Suppressor macrophage treated with lipopolysaccharide for 4 hours (primary cell): ENCODE measurements at places on chromosomes 2 and 18.

- DNase-seq, result no peak
Observed at GRCh38 chr2:241931976-241932898, 62.7 kb downstream of the RTP5 start.

- peak; percentile 43 for DNase-seq
Observed at GRCh38 chr18:61955644-61956043, 62.8 kb upstream of the RNF152 start.

GRCh38 chr2:182090486-182090885 lies 104.8 kb downstream of the PPP1R1C start:
- no peak for DNase-seq

DNA sequence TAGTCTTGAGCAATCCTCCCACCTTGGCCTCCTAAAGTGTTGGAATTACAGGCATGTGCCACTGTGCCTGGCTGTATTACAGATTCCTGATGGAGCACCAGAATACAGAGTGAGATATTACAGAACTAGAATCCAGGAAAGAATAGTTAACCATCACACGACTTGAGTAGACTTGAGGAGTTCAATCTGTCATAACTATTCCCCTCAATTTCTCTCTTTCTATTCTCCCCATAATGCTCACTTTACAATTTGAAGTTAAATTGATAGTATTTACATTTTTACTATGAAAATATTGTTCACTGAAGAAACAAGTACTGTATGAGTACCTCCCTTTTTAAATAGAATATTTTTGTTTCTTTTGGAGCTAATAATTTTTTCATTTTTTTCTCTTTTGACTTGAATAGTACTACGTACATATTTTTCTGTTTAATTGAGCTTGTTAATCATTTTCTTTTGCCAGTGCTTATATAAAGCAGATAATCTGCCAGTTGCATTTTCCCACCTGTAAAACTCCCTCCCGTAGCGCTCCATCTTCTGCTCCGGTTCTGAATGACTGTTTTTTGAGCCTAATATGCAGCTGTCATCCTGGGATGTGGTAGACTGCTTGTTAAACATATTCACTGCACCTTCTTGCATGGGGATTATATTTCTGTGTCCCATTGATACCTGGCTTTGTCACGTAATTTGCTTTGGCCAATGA lies 105.5 kb downstream of the MYCN start:
- DNase-seq, result no peak

DNA sequence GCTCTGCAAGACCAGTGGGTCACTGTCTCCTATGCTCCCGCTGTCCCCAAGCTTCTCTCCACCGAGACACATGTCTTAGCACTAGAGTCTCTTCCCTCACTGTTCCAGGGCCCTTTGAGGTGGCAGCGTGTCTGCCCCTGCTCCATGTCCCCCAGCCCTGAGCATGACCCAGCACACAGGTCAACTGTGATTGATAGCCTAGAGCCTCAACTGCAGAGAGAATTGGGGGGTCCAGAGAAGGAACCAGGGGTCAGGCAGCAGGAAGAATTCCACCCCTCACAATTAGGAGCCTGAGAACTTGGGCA lies 54.6 kb upstream of the ODC1 start:
- DNase-seq, result no peak

- no peak for DNase-seq
Observed at GRCh38 chr2:235165631-235166030, 213.8 kb downstream of the SH3BP4 start.

DNA sequence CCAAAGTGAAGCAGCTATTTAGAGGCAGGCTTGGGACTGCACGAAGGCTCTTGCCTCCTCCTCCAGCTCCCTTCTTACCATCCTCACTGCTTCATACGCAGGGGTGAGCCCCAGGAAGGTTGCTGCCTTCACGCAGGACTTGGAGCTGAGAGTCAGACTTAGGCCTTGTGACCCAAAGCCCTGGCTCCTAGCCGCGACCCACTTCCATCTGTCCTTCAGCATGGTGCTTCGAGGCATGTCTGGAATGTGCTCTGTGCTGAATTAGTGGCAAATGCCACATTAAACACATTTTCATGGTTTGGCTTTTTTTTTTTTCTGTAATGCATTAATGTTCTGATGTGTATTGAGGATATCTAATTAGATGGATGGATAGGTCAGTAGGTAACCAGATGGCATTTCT lies 37.5 kb downstream of the ITGB1BP1 start:
- no peak for DNase-seq

DNA sequence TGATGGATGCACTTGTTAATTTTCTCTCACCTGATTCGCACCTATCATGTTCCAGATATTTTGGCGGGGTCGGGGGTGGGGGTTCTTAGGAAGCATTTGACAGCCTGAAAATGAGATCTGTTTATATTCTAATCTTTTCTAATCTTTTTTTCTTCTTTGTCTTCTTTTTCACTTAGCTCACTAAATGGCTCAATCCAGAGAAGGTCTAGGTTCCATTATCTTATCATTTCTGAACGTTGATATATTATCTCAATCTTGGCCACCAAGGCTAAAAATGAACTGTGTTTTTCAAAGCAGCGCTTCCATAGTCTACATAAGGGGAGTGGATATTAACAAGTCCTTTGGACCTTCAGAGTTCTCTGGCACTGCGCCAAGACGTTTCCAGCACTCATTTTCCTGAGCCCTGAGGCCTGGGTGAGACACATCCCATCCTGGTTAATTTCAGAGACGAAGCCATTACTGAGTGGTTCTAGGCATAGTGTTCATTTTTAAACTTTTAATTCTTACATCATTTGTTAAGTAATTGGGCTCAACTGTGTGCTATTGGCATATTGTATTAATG lies 229.0 kb downstream of the SOX11 start:
- DNase-seq, result no peak

DNA sequence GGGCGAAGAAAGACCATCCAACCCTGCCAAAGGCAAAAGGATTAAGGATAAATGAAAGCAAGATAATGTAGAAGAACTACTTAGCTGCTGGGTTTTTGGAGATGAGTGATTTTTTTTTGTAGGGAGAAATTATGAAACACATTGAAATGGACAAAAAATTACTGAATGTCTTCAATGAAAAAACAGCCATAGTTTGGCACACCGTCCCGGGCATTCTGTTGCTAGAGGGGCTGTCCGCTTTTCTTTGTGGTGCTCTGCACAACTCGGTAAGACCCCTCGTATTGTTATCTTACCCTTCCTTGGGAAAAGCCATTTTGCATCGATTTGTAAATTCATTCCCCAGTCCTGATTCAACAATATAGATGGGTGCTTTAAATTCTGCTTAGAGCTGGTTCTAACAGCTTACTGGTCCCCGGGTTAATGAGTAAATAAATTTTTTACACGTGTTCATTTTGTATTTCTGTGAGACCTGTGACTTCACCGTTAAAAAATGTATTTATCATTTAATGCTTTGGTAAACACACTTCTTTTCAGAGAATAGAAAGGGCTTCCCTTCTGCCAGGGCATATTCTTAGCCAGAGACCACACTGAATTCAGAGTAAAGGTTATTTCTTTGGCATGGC lies 912 bp upstream of the LAPTM4A start:
- DNase-seq, result no peak

GRCh38 chr2:236816197-236817170 lies 246.9 kb downstream of the ACKR3 start:
- no peak for DNase-seq

DNA sequence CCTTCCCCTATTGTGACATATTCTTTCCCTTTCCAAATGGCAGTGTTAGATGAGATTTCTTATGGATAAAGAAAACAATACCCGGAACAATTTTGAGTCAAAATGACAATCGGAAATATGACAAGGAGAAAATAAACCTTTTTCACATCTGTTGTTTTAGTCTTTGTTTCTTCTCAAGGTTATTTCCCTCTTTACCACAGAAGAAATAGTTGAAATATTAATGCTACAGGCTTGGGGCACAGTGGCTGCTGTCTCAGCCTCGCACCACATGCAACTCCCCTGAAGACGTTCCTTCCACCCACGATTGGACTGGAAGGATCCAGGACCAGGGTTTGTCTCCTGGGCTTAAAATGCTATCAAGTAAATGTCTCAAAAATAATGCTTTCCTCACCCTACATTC lies 77.6 kb downstream of the FHOD3 start:
- no peak for DNase-seq

- no peak for DNase-seq
Observed at GRCh38 chr2:141497272-141497671, 633.5 kb downstream of the LRP1B start.

- DNase-seq, result peak; percentile 48
Observed at GRCh38 chr2:119106301-119106897, 52.2 kb downstream of the C1QL2 start.

- DNase-seq, result no peak
Observed at GRCh38 chr2:32820701-32821100, 126.1 kb upstream of the LTBP1 start.

DNA sequence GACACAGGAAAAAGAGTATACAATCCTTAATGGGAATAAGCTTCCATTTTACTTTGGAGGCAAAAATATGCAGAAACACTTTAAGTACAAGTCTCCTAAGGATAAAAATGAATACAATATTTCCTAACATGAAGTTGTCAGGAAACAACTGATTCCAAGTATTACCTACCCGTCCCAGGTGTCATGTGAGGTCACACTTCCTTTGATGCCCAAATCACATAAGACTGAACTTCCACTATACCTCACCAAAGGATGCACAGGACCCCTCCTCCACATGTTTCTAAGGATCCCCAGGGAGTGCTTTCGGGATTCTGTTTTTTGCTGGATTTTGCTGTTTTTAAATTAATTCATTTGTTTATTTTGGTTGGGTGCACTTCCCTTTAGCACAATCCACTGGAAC lies 438.5 kb upstream of the TCF4 start:
- DNase-seq, result no peak

DNA sequence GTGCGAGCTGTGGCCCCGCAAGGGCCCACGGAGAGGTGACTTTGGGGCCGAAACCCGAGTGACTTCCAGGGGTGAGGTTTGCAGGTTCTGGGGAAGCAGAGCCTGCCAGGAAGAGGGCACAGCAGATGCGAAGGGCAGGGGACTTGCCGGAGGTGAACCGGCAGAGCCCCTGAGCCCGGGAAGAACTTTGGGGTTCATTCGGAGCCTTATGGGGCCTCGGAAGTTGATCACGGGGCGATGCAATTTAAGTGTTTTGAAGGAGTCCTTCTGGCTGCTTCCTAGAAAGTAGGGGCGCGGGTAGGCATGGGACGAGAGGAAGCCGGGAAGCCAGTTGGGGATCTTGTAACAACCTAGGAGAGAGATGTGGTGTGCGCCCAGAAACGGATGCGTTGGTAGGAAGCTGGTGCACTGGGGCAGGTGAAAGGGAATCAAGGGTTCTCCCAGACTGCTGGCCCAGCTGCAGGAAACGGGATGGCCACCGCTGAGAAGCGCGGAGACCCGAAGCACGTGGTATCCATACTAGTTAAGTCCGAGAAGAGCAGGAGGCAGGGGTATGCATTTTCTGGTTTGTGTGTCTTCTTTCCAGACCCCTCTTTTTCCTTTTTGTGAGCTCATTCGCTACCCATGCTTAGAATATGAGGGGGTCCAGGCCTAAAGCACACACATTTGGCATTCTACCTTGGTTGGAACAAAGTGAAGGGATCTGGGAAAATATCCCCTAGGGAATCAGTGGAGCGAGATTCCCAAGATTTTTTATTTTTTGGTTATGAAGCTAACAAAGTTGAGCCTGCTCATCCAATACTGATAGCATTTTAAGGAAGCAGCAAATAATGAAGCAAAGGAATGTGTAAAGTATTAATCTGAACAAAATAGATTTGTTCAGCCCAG lies 758 bp downstream of the SCLY start:
- DNase-seq, result peak; percentile 12

DNA sequence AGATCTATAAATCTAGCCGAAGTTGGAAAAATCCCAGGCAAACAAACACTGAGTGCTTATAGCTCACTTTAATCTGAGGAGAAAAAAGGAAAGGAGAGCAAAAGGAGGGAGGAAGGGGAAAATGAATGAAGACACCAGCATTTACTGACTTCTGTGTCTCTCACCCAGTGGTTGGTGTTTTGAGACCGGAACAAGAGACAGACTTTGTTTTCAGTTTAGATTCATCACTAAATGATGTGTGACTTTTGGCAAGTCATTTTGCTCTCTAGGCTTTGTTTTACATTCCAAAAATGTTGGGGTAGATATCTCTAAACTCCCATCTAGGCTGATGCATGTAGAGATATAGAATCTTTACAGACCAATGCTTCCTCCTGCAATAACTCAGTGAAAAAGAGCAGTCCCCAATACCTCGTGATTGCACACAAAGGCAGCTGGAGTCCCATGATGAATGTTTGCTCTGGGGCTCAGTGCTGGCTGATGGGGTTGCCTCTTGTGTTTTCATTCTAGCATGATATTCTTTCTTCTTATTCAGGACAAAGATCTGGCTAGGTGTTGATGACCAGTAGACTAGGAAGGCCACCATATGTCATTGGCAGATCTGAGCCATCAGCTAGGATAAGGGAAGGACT lies 51.4 kb downstream of the TRIB2 start:
- DNase-seq, result no peak

GRCh38 chr2:69776886-69777785 lies 35.2 kb downstream of the ANXA4 start:
- DNase-seq, result no peak

GRCh38 chr2:129575431-129575830 lies 404.0 kb upstream of the RAB6C start:
- no peak for DNase-seq

DNA sequence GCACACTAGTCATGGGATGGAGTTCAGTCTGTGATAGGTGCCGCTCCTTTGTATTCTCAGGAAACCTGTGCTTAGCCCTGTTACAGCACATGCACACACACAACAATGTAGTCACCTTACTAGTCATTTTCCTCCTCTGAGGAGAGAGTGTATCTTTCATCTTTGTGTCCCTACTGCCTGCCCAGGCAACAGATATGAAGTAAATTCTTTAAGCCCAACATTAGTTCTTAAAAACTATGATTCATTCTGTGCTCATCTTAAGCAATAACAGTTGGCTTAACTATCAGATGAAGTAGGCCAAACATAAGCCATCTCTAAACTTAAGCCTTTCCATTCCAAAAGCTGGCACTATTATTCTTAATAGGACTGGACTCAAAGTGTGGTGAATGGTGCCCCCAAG lies 186.5 kb downstream of the LNPK start:
- no peak for DNase-seq

GRCh38 chr2:107595749-107596148 lies 230.9 kb upstream of the RGPD4 start:
- no peak for DNase-seq

GRCh38 chr18:9743200-9744016 lies 35.3 kb downstream of the RAB31 start:
- DNase-seq, result peak; percentile 95

- peak; percentile 50 for DNase-seq
Observed at GRCh38 chr2:118986738-118987137, 44.7 kb downstream of the MARCO start.

- no peak for DNase-seq
Observed at GRCh38 chr2:119197529-119198239, 25.9 kb upstream of the STEAP3 start.

GRCh38 chr2:47641366-47641765 lies 141.6 kb upstream of the MSH6 start:
- no peak for DNase-seq

GRCh38 chr2:223008162-223008561 lies 43.8 kb upstream of the KCNE4 start:
- no peak for DNase-seq
